ENCODE measurements at places on chromosomes 7 and 10.
A peak's percentile ranks its signal among the peaks of the same experiment; 100 is the strongest.

DNA sequence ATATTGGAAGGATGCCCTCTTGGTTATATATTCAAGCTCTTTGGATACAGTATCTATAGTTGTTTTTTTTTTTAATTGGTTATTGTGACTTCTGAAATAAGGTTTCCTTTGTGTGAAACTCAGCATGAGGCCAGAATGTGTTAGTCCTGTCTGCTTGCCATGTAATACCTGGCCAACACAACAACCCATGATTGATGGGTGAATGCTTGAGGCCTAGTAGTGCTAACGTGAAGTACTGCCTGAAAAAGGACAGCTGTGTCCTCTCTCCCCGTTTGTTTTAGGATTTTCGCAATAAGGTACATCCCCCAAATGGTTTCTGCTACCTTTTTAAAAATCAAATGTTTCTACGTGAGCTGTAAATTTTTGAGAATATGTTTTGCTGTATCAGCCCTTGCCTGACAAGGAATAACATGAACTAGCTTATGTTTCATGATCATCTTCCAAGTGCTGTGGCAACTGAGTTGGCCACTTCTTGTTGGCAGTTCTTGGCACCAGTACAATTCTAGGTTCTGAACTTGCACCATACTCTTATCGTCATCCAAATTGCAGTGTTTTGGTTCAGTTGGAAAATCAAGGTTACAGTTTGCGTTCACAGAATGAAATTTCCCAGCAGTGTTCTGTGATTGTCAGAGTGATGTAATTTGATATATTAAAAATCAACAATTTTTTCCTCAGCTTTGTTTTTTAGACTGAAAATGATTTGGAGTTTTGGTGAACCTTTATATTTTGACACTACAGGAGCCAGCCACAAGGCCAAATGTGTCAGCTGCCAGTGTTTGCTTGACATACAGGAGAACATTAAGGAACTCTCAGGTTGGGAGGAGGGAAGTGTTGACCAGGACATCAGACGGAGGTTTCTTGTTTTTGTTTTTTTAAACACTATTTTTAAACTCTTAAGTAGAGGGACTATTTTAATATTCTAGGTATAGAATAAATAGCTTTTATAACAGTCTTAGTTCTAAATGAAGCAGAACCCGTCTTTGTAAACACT is 13.5 kb upstream of the ASCC1 start:
- DNase-seq: no peak

DNA sequence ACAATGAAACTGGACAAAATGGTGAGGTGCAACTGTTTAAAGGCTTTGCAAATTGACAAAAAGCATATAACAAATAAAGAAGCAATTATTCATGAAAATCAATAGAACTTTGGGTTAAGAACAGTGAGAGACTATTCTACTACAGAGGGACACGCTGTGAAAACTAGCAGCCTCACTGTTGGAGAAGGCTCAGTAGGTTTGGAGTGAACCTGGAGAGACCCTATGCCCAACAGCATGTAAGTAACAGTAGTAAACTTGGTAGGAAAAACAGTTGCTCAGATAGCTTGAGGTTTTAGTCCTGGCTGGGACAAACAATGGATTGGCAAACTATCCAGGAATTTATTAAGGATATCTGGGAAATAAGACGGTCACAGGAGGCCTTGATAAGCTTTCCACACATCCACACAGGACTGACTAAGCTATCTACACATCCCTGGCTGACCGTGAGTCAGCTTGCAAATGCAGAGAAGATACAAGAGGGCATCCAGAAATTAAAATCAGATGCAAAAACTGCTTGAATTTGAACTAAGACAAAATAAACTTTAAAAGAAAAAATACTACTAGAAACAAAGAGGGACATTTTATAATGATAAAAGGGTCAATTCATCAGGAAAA is 15.9 kb downstream of the FAM149B1 start:
- DNase-seq: no peak

- no peak for DNase-seq
Measured at GRCh38 chr10:121838931-121839330, 88.9 kb downstream of the ATE1 start.

DNA sequence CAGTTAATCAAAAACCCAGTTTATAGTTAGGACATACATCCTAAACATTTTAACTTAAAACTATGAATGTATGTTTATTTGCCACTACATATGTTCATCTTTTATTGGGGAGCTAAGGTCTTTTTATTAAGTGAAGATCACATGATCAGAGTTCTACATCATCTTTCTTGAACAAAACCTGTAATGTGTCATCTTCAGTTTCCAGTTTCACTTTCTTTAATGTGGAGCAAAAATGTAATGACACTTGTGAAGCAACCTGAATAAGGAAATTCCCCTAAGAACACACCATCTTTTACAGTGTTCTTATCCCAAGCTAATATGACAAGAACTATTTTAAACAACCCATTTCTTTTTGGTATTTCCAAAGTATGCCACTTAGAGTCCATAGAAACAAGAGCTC is 166.7 kb upstream of the BET1 start:
- no peak for DNase-seq

GRCh38 chr7:130966246-130967009 is 232.4 kb upstream of the KLF14 start:
- DNase-seq: no peak

- no peak for DNase-seq
Measured at GRCh38 chr10:77635402-77636227, 2.0 kb downstream of the KCNMA1 start.

DNA sequence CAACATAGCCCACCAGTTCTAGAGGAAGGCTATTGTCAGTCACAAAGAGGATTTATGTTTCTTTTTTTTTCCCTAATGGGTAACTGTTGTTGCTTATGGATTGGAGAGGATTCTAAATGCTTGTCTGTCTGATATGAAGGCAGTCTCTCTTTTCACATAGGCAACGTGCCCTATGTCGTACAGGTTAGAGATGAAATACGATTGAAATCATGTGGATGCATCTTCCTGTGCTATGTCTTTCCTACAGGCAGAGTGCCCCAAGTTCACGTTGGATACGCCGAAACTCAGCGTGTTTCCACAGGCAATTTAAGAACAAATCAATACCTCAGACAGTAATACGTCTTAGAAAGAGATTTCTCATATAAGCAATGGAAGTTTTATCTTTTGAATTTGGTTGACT is 93.8 kb downstream of the CELF2 start:
- DNase-seq: no peak

DNA sequence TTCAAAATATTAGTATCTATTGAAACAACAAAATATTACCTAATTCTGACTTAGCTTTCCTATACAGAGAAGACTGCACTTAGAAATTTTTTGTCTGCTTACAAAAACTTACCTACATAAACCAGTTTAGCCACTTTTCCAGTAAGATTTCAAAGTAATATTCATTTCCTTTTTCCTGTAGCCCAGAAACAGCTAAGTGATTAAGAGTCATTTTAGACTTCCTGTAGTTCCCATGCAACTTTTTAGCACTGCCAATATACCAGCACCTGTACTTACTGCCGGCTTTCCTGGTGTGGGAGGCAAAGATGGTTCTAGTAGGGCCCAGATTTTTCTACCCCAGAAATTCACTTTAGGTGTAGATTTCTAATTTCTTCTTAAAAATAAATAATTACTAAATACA is 21.8 kb downstream of the NT5C2 start:
- DNase-seq: no peak

GRCh38 chr10:78613132-78613531 is 455.6 kb upstream of the ZMIZ1 start:
- DNase-seq: no peak

- no peak for DNase-seq
Measured at GRCh38 chr7:108345710-108346336, 110.4 kb downstream of the NRCAM start.

GRCh38 chr7:95874541-95875265 is 102.3 kb downstream of the DYNC1I1 start:
- no peak for DNase-seq

DNA sequence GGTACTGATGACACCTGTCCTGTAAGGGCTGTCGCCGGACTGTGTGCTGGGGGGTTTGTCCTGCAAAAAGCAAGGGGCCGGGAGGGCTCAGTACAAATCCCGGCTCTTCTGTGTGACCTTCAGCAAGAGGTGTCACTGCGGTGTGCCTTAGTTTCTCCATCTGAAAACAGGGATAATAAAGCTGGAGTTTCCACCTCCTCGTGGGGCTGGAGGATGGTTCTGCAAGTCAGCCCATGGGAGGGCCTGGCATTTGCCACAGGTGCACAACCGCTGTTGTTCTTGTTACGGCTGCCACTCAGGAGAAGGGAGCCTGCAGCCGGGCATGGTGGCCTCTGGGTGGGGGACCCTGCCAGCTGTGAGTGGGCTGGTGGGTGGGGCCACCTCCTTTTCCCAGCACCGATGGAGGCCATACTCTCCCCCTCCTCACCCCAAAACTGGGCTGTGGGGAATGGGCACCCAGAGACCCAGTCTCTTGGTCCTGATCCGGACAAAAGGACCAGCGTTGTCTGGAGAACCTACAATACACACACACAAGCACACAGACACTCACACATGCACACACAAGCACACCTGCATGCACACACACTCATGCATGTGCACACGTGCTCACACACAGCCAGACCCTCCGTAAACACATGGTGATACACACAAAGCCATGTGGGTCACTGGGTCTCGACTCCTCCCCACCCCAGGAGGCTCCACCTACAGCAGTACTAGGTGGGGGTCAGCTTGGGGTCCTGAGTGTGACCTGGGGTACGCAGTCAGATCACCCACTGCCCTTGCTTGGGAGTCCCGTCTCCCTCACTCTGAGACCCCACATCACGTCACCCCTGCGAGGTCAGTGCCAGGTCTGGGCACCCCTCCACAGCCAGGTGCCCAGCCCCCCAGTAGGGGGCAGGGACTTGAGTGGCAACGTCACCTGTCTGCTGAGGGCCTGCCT is 34.1 kb downstream of the ELFN1 start:
- no peak for DNase-seq

DNA sequence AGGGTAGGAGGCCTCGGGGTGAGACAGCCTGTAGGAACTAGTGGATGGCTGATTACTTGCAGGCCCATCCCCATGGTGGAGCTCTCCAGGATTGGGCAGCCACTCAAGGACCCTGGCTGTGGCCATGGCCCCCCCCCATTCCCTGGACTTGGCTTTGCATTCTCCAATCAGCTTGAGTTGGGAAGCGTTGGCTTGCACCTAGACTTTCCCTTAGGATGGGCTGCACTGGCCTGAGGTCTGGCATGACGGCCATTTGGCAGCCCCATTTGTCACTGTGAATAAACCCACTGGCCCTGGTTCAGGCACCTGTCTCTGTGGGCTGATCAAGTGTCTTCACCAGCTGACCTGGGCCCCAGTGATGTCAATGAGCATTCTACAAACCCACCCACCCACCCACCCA is 41.4 kb downstream of the RAMP3 start:
- no peak for DNase-seq

GRCh38 chr7:98221611-98222532 is 10.6 kb downstream of the BHLHA15 start:
- no peak for DNase-seq

GRCh38 chr7:131628634-131629033 is 72.2 kb upstream of the PODXL start:
- no peak for DNase-seq

DNA sequence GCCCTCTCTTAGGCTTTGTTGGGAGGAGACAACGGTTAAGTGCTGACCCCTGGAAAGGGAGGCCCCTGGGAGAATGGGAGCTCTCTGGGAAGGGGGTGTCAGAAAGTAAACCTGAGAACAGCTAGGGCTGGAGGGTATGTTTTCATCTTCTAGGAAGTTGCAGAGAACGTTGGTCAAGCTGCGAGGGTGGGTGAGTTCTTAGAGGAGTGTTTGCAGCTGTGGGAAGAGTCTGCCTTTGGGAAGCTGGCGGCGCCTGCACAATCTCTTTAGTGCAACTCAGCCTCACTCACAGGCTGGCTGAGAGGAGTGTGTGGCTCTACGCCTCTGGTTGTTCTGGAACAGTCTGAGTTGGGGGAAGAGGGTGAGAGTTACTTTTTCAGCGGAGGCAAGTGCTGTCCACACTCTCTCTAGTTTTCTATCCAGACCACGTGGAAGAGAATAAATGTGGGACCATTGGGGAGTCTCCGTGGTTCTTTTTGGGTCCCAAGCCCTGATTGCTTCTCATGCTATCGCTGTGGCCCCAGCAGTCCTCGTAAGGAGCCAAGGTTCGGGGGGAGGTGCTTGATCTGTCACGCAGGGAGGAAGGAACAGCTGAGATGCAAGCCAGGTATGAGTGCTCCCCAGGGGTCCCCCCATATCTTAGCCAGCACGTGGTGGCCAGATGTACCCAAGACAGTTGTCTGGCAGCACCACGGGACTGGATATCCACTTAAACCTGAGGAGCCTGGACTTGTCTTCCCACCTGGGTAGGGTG is 237.2 kb downstream of the BUB3 start:
- no peak for DNase-seq

DNA sequence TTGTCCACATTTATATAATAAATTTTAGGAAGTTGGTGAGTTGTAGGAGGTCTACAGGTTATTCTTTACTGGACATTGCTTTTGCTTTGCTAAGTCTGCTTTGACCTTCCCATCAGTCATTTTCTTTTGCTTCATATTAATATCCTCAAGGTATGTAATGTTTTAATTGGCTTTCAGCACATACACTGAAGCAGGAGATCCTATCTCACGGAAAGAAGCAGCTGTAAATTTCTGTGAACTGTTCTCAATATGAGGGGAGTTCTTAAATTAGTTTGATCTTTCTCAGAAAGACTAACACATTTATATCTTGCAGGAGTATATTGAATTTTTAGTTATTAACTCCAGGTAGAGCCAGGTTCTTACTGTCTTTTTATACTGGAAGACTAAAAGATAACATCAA is 856.5 kb downstream of the GATA3 start:
- DNase-seq: no peak

- no peak for DNase-seq
Measured at GRCh38 chr10:86979296-86979818, 11.1 kb downstream of the ADIRF start.

DNA sequence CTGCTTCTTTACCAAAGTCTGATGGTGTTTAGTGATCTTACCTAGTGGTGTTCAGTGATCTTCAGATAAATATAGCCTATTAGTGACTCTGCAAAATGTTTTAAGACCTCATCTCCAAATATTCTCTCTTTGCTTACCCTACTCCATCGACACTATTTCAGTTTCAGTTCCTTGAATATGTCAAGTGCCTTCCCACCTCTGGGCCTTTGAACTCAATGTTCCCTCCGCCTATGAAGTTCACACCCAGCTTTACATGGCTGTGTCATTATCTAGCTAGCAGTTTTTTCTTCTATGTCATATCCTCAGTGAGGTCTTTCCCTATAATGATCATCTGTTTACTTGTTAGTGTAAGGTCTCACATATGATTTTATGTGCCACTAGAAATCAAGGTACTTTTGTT is 322.6 kb downstream of the DGKB start:
- DNase-seq: no peak

DNA sequence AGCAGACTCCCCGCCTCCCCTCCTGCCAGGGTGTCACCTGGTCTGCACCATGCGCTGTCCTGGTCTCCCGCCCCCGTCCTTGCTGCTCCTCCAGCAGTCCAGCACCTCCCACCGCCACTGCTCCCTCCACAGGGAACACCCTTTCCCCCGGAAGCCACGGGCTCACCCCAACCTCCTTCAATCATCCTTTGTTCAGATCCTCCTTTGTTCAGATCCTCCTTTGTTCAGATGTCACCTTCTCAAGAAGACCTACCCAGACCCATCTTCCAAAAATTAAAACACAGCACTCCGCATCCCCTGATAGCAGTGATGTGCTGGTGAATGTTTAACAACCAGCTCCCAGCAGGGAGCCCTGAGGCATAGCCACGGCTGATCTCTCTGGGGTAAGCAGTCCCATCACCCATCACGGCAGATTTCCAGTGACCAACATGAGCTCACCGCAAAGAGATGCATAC is 237.7 kb downstream of the USP6NL start:
- DNase-seq: no peak

- DNase-seq: peak; percentile 71
Measured at GRCh38 chr10:126397640-126398382, 9.5 kb upstream of the ADAM12 start.

- no peak for DNase-seq
Measured at GRCh38 chr10:45006276-45007030, 5.7 kb downstream of the ZNF22 start.

Measured in SW 1271 (cell line).